ENCODE measurements at places on chromosomes 12 and 14.

GRCh38 chr12:75364919-75365318 is 26.0 kb upstream of the GLIPR1L2 start:
- peak; percentile 26 for DNase-seq

GRCh38 chr14:104195361-104195760 is 57.0 kb downstream of the KIF26A start:
- DNase-seq: no peak

DNA sequence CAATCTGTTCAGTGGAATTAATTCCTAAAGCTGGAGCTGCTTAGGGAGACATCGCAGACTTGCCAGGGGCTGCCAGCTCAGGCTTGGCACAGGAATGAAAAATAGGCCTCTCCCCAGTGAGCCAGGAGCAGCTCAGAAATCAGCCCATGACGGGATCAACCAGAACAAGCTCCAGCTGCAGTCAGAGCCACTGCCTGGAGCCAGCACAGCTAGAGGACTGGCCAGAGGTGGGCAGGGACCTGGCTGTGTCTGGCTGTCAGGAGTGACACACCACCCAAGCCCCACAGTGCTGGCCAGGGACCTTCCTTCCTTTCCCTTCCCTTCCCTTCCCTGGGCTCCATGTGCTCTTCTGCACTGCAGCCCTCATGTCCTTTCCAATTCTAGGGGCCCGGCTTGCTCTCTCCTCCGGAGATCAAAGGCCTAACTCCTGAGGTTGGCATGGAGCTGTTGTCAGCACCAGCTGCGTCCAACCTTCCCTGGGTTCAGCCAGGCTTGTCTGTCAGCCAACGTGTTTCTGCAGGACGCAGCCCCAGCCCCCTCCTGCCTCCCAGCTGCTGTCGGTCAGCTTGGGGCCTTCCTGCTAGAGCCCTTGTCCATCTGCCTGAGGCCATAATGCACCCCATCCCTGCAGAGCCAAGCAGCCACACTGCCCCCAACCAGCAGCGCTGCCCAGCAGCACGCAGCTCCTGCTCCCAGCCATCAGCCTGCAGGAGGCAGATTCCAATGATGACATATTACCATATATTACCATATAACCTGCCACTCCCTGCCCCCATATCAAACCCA is 149.3 kb downstream of the CALM1 start:
- no peak for DNase-seq

GRCh38 chr12:1093166-1093751 is 102.2 kb downstream of the ERC1 start:
- peak; percentile 87 for DNase-seq

DNA sequence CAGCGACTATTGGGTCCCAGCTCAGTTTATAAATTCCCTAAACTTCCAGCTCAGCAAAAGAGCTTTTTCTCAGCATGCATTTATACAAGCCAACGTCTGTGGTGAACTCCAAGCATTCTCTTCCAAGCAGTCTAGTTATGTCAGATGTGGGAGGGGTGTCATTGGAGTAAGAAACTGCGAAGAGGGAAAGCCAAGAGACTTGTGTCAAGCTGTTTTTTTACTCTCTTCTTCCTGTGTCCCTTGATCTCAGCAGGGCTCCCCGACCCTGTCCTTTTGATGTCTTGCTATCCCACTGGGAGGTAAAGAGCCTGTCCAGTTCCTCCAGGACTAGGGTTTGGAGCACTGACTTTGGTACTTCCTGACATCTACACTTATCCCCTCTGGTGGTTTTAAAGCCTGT is 69.0 kb downstream of the PPM1H start:
- no peak for DNase-seq

DNA sequence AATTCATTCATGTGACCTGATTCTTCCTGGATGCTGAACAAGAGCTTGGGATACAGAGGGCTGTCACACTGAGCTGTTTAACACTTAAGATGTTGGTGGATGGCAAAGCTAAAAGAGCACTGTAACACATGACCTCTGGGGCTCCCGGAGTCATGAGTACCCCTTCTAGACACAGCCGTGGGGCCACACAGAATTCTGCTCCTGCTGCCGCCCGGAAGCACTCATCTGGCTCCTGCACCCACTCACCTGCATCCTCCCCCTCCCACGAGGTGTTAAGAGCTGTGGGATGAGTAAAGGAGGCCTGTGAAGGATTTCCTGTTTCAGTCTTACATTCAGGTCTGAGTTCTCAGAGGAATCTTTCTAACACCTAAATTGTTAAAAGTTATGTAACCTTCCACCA is 78.0 kb upstream of the SSTR1 start:
- DNase-seq: no peak

GRCh38 chr12:121190523-121191031 is 19.4 kb upstream of the P2RX4 start:
- DNase-seq: no peak

DNA sequence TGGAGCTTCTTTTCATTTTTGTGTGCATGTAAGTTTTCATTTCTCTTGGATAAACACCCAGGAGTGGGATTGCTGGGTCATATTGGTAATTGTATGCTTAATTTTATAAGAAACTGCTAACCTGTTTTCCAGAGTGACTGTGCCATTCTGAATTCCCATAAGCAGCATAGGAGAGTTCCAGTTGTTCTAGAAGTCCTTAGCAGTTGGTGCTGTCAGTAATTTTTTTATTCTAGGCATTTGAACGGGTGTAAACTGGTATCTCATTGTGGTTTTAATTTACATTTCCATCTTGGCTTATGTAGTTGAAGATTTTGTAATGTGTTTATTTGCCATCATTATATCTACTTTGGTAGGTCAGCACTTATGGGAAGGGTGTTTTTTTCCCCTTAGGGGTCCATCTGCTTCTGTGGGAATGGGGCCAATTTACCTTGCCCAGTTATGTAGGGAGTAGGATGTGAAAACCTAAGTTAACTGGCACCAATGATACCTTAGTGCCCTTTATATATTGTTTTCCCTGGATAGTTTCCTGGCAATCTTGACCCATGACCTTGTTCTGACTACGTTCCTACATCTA is 202.9 kb downstream of the AKAP6 start:
- no peak for DNase-seq

GRCh38 chr12:56216461-56216860 is 5.3 kb downstream of the RNF41 start:
- no peak for DNase-seq

DNA sequence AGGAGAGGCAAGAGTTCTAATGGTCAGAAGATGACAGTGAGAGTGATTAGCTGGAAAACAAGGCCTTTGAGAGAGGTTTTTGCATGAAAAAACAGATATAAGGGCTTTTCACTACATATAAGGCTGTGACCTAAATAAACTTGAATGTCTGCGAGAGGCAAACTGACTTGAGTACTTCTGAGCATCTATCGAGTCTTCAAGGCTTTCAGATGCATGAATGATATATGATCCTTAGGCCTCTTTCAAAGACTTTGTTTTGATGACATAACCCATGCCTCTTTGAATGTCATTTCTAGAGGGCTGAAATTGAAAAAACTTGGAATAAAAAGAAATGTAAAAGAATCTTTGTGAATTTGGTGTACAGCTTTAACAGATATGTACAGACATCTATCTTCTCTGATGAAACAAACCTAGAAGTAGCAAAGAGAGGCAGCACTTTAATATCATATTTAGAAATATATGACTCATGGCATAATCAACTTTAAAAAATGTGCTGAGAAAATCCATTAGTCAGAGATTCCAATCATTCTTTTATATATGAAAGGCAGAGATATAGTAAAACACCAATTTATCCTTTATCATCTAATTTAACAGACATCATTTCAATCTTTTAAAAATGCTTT is 72.6 kb downstream of the PPM1H start:
- DNase-seq: no peak

GRCh38 chr14:55399183-55399582 is 12.4 kb downstream of the ATG14 start:
- DNase-seq: no peak

GRCh38 chr12:132430838-132431774 is 58.8 kb upstream of the FBRSL1 start:
- peak; percentile 67 for DNase-seq

DNA sequence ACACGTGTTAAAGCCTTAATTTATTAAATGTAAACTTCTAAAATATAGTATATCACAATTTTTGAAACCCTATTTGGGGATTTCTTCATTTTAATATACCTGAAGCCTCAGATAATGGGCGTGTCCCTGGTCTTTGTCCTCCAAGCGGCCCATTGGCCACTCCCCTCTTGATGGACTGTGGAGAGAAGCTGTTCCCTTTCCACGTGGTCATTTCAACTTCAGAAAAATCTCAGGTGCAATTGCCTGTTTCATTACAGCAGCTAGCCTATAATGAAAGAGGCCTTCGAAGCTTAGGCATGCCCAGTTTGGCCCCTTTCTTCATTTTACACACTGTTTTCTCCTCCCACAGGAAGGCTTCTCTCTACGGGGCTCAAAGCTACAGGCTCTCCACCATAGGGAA is 131.4 kb upstream of the ARHGAP5 start:
- no peak for DNase-seq

GRCh38 chr12:4440187-4440941 is 5.3 kb downstream of the FGF6 start:
- DNase-seq: no peak
